ENCODE measurements at places on chromosomes 2 and 18. TPM values are rescaled to one million over a fixed set of nuclear protein-coding genes. Genes with fewer than 3 reads are reported as not detected.
A peak's percentile ranks its signal among the peaks of the same experiment; 100 is the strongest.

Gene PDE1A
- 17.2 TPM for total RNA-seq

- ATAC-seq: no peak
Observed at GRCh38 chr2:223897669-223898330, 47.3 kb downstream of the WDFY1 start.

Gene TRIB2
- total RNA-seq: 41.0 TPM

DNA sequence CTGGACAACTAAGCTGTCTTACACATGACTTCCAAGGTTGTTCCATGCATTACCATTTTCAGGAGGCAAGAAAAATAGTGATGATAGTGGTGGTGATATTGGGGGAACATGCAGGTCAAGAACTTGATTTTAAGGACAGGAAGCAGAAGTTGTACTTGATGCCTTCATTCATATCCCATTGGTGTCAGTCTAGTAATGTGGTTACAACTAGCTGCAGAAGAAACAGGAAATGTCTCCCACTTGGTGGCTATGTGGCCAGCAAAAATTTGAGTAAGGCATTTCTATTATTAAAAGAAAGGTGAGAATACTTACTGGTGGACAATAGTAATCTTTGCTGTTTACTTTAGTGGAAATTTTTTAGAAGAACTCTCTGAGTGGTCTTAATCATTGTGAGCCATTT lies 103.4 kb downstream of the ALMS1 start:
- ATAC-seq: no peak

GRCh38 chr2:105893011-105893995 lies 148.6 kb downstream of the NCK2 start:
- no peak for ATAC-seq

Gene ALPI
- not detected for total RNA-seq

DNA sequence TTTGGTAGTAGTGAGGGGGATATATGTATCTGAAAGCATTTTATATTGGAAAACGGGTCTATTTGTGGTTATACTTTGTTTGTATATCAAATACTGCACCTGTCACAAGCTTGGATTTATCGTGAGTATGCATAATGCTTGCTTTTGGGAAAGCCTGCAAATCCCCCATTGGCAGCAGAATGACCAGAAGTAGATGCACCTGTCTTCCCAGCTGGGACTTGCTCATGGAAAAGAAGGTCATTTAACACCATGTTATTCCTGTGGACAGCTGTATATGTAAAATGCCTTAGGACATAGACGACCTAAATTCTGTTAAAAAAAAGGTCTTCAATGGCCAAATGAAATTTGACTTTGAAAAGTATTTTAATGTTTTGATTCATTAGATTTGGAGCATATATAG lies 599.4 kb downstream of the XIRP2 start:
- no peak for ATAC-seq

Gene LGALSL
- total RNA-seq: 18.1 TPM

DNA sequence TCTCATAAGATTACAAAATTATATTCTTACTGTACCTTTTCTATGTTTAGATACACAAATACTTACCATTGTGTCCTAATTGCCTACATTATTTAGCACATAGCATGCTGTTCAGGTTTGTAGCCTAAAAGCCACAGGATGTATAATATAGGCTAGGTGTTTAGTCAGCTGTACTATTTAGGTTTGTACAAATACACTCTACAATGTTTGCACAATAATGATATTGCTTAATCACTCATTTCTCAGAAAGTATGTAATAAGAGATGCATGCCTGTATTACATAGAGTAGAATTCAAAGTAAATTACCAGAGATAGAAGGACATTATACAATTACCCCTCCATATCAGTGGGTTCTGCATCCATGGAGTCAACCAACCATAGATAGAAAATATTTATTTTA lies 201.1 kb upstream of the COL3A1 start:
- no peak for ATAC-seq

DNA sequence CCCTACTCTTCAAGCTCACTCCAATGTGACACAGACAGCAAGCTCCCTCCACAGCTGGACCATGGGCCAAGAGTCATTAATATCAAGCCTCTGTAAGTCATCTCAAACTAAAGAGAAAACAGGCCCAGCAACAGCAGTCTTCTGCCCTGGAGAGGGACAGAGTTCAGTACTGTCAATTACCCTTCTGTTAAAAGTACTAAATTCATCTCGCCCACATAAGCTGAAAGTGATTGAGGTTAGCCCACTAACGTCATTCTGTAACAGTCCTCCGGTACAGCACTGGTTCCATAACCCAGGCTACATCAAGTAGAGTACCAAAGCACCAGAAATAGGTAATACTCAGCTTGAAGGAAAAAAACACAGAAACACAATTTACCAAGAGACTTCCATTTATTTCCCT lies 25.9 kb downstream of the THADA start:
- ATAC-seq: no peak

Gene HOXD1
- not detected for total RNA-seq

DNA sequence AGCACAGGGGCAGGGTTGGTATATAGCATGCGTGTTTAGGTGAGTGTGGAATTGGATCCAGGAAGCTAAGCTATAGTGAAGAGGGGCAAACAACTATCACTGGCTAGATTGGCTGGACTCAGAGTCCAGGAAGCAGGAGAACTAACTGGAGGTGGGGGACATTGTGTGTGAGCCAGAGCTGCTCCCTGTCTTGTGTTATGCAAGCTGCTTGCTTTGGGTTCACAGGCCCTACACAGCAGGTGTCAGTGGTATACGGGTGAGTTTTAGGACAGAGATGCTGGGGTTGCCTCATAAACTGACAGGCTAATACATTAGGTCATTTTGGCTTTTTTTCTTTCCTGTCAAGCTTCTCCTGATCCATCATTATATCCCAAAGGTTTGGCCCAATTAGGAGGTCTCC lies 87.5 kb downstream of the CCDC85A start:
- no peak for ATAC-seq

- no peak for ATAC-seq
Observed at GRCh38 chr2:178225006-178225805, 30.9 kb downstream of the OSBPL6 start.

DNA sequence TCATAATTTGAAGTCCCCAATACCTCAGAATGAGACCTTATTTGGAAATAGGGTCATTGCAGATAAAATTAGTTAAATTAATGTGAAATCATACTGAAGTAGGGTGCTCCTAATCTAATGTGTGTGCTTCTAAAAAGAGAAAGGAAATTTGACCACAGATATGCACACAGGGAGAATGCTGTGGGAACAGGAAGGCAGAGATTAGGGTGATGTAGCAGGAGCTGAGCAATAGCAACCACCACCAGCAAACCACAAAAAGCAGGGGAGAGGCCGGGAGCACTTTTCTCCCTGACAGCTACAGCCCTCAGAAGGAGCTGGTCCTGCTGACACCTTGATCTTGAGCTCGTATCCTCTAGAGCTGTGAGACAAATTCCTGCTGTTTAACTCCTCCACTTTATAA lies 24.6 kb upstream of the SCG2 start:
- ATAC-seq: no peak

DNA sequence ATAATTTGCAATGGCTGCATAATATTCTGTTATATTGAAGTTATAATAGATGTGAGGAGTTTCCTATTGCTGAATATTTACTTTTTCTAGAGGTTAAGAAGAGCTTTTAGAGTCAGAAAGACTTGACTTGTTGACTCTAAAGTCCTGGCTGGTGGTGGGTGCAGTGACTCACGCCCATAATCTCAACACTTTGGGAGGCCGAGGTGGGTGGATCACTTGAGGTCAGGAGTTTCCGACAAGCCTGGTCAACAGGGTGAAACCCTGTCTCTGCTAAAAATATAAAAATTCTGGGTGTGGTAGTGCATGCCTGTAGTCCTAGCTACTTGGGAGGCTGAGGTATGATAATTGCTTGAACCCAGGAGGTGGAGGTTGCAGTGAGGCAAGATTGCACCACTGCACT lies 33.9 kb upstream of the ATIC start:
- ATAC-seq: no peak

Gene TDRD15
- total RNA-seq: not detected

Gene MOCOS
- total RNA-seq: 1.3 TPM

DNA sequence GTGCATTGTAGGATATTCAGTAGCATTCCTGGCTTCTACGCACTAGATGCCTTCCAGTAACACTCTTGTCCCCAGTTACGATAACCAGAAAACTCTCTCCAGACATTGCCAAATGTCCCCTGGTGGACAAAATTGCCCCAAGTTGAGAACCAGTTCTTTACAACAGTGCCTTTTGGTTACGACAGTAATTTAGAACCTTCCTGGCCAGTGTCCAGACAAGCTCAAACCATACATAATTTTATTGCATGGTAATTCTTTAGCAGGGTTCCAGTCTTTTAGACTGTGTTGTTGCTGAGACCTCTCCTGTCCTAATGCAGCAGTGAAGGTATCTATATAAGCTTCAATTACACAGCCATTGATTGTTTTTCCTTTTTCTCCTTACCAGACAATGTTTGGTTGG lies 20.2 kb downstream of the RNMT start:
- no peak for ATAC-seq

Gene AGXT
- not detected for total RNA-seq

DNA sequence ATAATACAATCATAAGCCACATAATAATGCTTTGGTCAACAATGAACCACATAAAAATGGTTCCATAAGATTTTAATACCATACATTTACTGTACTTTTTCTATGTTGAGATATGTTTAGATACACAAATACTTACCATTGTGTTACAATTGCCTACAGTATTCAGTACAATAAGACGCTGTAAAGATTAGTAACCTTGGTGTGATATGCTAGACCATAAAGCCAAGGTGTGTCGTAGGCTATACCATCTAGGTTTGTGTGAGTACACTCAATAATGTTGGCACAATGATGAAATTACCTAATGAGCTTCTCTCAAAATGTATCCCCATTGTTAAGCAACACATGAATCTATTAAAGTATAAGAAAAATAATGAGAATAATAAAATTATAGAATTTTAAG lies 662.3 kb downstream of the SATB2 start:
- ATAC-seq: no peak

DNA sequence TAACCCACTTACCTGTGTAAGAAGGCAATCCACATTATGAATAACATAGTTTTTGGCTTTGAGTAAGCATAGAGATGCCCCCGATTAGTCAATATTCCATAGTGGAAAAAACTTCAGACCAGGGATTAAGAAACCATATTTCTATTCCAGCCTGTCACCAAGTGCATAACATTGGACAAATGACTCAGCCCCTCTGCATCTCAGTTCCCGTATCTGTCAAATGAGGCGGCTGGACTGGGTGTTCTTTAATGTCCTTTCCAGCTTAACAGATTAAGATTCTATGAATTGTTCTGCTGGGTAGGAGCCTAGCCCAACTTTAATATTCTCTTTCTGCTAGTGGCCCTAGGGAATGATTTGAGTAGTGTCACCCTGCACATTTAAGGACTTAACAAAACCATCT lies 11.8 kb upstream of the FTCDNL1 start:
- ATAC-seq: no peak

DNA sequence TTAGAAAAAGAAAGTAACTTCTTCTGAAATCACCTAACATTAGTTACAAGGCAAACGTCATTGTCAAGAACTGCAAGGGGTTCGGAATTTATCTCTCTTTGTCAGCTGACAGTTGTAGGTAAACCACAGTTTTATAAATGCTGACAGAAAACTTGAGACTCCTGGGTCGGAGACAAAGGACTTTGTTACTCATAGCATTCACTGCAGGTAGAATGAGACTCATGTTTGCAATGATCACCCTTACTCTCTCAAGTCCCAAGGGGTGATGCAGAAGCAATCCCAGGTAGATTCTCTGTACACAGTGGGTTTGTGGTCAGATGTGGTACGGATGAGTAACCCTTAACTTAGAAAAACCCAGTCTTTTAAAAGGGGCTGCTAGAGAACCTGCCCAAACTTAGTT lies 757.8 kb downstream of the TRIB2 start:
- no peak for ATAC-seq

Gene DAPL1
- total RNA-seq: not detected

DNA sequence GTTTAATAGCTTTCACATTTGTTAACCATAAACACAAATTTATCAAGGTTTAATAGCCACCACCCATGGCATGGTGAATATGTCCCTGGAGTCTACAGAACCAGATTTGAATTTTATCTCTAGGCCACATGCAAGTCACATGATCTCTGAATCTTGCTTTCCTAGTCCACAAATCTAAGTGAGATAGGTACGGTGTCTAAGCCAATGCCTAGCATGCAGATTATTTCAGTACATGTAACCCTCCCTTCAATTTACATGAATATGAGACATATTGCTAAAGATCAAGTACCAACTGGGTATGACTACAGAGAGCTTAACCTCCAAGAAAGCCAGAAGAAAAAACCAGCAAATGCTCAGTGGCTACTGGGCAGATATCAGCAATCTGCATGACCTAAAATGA lies 10.0 kb downstream of the ZNF24 start:
- no peak for ATAC-seq

- ATAC-seq: no peak
Observed at GRCh38 chr2:140076164-140076563, 1296.0 kb upstream of the NXPH2 start.

GRCh38 chr2:176845718-176846117 lies 366.9 kb upstream of the HNRNPA3 start:
- ATAC-seq: no peak

- no peak for ATAC-seq
Observed at GRCh38 chr2:101560780-101561315, 85.9 kb upstream of the RFX8 start.

DNA sequence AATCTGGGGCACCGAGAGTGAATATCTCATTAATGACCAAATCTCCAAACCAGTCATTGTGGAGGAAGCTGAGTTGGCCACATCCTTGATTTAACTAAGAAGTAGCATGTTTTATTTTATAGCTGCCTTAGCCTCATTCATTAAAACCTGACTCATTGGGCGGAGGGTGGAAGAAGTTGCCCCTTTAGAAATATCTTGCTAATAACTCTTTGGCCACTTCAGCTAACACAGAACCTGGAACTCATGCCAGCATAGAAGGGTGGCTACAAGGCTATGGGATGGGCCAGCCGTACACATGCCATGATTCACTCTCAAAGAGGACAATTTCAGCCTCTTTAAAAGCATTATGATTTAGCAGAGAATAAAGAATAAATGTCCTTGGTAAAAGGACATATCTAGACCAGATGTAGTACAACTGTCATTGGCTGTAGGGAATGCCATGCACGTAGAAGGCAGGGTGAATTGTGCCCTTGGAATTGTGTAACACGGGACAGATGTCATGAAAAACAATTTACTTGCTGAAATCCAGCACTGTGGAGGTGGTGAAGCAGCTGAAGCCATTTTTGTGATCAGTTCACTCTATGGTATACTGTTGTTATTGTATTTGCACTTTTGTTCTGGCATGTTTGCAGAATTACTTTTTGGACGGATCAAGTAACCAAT lies 330.0 kb downstream of the PLCL1 start:
- no peak for ATAC-seq

DNA sequence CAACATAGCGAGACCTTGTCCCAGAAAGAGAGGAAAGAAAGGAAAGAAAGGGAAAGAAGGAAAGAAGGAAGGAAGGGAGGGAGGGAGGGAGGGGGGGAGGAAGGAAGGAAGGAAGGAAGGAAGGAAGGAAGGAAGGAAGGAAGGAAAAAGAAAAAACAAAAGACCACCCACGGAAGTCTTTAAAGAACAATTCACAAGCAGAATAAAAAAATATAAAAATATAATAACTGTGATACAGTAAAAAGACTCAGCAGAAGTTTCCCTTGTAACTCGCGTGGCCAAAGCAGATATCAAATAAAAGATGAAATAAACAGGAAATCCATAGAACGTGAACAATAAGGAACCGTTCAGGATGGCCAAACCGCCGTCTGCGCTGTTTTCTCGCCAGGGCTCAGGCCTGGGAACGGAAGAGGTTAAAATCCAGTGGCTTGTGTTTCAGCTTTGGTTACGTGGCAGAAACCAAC lies 1.2 kb upstream of the SLC1A4 start:
- ATAC-seq: no peak

Gene BOLL
- total RNA-seq: 0.19 TPM

GRCh38 chr2:101205521-101206479 lies 46.9 kb upstream of the CNOT11 start:
- peak; percentile 74 for ATAC-seq

GRCh38 chr2:62409442-62409841 lies 96.6 kb downstream of the TMEM17 start:
- ATAC-seq: no peak

Data from gastroesophageal sphincter (tissue), 4 donors.